Activated CD8-positive, alpha-beta memory T cell treated with anti-CD3 and anti-CD28 coated beads, Interleukin-2, amount 10 ng/mL, durations not matched to agents 7 days and 5 days (primary cell): ENCODE measurements at places on chromosomes 16 and 17. TPM values are rescaled to one million over a fixed set of nuclear protein-coding genes. Genes with fewer than 3 reads are reported as not detected.

The TP53TG3 gene
- total RNA-seq: not detected

The G6PC1 gene
- not detected for total RNA-seq

The TMEM88 gene
- 0.84 TPM for total RNA-seq

DNA sequence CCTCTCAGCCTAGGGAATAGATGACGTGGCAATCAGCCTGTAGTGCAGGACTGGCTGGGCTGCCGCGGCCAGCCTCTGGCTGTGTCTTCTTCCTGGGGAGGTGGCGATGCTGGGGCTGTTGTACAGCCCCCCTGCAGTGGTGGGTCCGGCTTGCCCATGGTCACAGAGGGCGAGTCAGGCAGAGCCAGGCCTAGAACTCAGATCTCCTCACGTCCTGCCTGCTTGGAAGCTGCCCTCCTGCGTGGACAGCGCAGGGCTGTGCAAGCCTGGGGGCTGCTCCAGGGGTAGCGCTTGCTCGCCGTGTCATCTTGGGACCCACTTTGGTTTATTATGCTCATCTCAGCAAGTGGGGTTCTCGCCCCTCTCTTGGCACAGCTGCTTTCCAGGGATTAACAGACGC lies 19.3 kb downstream of the NMRAL1 start:
- H3K36me3 ChIP-seq: peaks cover 25% of the 10 kb centered on the region
- H3K4me3 ChIP-seq: no peak overlapping the region
- H3K4me1 ChIP-seq: peaks cover 14% of the 10 kb centered on the region
- no peaks in the 10 kb centered on the region for H3K27me3 ChIP-seq

GRCh38 chr17:8706431-8706830 lies 38.2 kb downstream of the CCDC42 start:
- no peaks in the 10 kb centered on the region for H3K4me1 ChIP-seq
- no peak overlapping the region for H3K27ac ChIP-seq
- H3K36me3 ChIP-seq: no peaks in the 10 kb centered on the region
- DNase-seq: no peak
- no peak overlapping the region for H3K4me3 ChIP-seq

GRCh38 chr17:73990290-73990689 lies 213.2 kb upstream of the RPL38 start:
- no peaks in the 10 kb centered on the region for H3K4me1 ChIP-seq
- no peaks in the 10 kb centered on the region for H3K36me3 ChIP-seq
- H3K4me3 ChIP-seq: no peak overlapping the region
- H3K27me3 ChIP-seq: no peaks in the 10 kb centered on the region

DNA sequence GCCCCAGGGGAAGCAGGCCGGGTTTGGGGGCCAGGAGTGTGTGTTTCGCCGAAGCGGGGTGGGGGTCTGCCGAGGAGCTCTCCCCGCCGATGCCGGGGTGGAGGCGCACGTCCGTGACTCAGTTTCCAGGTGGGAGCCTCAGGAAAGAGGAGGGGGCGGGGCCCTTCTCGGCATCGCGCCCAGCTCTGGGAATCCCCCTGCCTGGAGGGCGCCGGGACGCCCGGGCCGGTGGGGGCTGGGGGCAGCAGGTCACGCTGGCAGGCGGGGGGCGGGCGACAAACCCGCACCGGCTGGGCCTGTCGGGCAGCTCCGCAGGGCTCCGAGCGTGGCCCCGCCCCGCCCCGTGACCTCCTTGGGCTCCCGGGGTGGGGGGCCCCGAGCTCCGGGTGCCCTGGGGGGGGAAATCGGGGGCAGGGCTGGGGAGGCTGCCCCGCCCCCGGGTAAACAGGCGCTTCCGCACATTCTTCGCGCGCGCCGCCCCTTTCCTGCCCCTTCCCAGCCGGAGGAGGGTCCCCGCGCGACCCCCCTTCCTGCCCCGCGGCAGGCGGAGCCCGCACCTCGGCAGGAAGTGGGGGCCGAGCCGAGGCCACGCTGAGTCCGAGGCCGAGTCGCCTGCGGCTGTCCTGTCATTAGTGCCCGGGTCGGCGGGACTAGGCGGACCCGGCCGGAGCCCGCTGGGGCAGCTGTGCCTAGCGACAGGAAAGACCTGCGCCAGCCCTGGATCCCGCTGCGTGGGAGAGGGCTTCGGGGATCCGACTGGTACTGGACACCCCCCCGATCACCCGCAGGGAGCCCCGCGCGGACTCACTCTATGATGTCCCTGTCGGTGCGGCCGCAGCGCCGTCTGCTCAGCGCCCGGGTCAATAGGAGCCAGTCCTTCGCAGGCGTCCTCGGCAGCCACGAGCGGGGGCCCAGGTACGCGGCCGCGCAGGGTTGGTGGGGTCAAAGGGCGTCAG lies 9.3 kb downstream of the RIPOR1 start:
- peaks cover 4% of the 10 kb centered on the region for H3K36me3 ChIP-seq
- H3K4me3 ChIP-seq: peak overlapping the region; percentile 76
- H3K27me3 ChIP-seq: peaks cover 29% of the 10 kb centered on the region
- DNase-seq: peak; percentile 73
- H3K4me1 ChIP-seq: peaks cover 25% of the 10 kb centered on the region

DNA sequence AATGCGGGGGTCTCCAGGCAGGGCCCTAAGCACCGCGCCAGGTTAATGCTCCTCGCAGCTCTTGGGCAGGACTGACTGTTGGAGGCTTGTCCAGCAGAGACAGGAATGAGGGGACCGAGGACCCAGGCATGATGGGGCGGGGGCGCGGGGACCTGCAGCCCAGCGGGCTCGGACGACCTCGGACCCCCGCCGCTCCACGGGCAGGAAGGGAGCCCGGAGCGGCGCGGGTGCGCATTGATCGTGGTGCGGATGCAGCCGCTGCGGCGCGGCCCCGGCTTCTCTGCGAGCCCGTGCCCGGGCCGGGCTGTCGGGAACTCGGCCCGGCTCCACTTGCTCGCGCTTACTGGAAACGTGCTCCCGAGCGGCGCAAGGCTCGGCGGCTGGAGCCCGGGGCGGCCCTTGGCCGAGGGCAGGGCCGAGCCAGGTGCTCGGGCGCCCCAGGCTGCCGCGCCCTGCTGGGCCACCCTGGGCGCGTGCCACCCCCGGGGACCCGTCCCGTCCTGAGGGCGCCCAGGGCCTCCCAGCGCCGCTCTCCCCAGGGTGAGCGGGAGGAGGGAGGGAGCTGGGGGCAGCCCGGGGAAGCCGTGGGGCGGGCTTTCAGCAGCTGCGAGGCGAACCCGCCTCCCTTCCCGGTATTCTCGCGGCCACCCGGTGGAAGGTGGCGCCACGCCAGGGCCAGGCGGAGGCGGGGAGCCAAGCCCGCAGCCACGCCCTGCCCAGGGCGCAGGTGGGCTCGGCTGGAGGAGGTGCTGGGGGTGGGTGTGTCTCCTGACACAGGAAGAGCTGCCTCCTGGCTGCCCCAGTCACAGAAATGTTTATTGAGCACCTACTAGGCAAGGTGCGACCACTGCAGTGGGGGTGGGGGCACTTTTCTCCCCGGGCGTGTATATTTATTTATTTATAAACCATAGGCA lies 45.9 kb downstream of the SOCS3 start:
- H3K4me3 ChIP-seq: peak overlapping the region; percentile 24
- H3K36me3 ChIP-seq: no peaks in the 10 kb centered on the region
- no peak overlapping the region for H3K27ac ChIP-seq
- H3K27me3 ChIP-seq: peaks cover 26% of the 10 kb centered on the region

- no peaks in the 10 kb centered on the region for H3K27me3 ChIP-seq
- H3K36me3 ChIP-seq: no peaks in the 10 kb centered on the region
- no peak overlapping the region for H3K27ac ChIP-seq
- H3K4me3 ChIP-seq: no peak overlapping the region
- no peaks in the 10 kb centered on the region for H3K4me1 ChIP-seq
- no peak for DNase-seq
These were observed 248.9 kb downstream of the SHISA9 start for GRCh38 chr16:13150181-13150885.

- DNase-seq: peak; percentile 60
- H3K36me3 ChIP-seq: peaks cover 26% of the 10 kb centered on the region
- H3K27ac ChIP-seq: peak overlapping the region; percentile 95
- peaks cover 1% of the 10 kb centered on the region for H3K27me3 ChIP-seq
- peak overlapping the region; percentile 95 for H3K4me3 ChIP-seq
These were observed 2.2 kb downstream of the GSPT1 start for GRCh38 chr16:11913425-11914079.

GRCh38 chr16:88626646-88627045 lies 11.7 kb upstream of the IL17C start:
- H3K4me1 ChIP-seq: peaks cover 16% of the 10 kb centered on the region
- H3K27me3 ChIP-seq: no peaks in the 10 kb centered on the region
- DNase-seq: no peak
- H3K27ac ChIP-seq: no peak overlapping the region
- peaks cover 27% of the 10 kb centered on the region for H3K36me3 ChIP-seq

DNA sequence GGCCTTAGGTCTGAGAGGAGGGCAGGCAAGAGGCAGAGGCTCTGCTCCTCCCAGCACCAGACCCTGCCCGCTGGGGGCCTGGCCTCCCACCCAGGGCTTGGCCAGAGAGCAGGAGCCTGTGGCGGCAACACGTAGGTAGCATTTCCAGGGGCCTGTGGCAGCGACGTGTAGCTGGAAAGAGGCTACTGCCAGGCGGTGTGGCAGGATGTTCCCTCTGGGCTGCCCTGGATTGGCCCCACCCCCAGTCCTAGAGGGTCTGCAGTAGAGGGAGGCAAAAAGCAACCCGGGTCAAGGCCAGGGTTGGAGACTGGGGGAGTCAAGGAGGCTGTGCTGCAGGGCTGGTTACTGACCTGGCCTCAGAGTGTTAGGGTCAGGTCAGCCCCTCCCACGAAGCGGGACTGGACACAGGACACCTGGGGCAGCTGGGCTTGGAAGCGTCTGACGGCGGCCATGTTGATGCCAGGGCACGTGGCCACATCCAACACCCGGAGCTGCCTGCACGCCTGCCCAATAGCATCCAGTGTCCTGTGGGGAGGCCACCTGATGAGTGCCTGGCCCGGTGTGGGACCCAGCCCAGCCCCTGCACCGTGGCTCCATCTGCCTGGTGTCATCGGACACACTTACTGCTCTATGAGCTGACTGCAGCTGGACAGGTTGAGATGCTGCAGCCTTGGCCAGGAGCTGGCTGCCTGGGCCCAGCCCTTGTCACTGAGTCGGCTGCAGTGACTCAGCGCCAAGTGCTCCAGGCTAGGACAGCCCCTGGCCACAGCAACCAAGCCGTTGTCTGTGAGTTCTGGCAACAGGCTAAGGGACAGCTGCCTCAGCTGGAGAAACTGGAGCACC lies 8.5 kb downstream of the ELMO3 start:
- no peak overlapping the region for H3K27ac ChIP-seq
- H3K4me1 ChIP-seq: no peaks in the 10 kb centered on the region
- H3K36me3 ChIP-seq: no peaks in the 10 kb centered on the region
- no peak for DNase-seq
- no peaks in the 10 kb centered on the region for H3K27me3 ChIP-seq

DNA sequence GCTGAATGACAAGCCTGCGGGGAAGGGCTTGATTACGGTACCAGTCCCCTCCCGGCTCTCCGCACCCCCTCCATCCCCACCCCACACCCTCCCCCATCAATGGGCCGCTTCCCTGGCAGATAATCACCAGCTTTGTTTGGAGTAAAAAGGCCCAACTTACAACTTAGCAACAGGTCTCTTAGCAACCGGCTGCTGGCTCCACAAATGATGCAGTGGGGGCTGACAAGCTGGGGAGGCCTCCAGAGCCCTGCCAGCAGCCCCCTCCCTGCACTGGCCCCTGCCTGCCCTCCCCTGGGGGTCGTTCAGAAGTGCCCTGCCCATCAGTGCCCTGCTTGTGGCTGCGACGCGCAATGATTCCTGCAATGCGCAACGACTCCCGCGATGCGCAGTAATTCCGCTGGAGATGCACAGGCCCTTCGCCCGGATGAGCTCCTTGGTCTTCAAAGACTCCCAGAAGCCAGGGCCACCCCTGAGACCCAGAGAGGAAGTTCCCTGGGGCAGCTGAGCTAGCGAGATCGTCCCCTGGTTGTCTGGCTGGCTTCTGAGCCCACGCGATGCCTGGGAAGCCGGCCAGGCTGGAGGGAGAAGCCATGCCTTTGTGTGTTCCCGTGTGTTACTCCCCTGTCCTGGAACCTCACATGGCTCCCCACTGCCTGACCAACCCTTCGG lies 23.3 kb downstream of the CPNE2 start:
- H3K4me3 ChIP-seq: no peak overlapping the region
- no peaks in the 10 kb centered on the region for H3K4me1 ChIP-seq
- no peak for DNase-seq
- no peak overlapping the region for H3K27ac ChIP-seq
- H3K36me3 ChIP-seq: no peaks in the 10 kb centered on the region
- no peaks in the 10 kb centered on the region for H3K27me3 ChIP-seq

- H3K27me3 ChIP-seq: no peaks in the 10 kb centered on the region
- H3K4me1 ChIP-seq: no peaks in the 10 kb centered on the region
- H3K27ac ChIP-seq: peak overlapping the region; percentile 24
- DNase-seq: no peak
These were observed 8.4 kb downstream of the NDUFAB1 start for GRCh38 chr16:23587726-23588125.

GRCh38 chr17:44065668-44066203 lies 735 bp downstream of the LSM12 start:
- H3K36me3 ChIP-seq: peaks cover 27% of the 10 kb centered on the region
- peaks cover 45% of the 10 kb centered on the region for H3K4me1 ChIP-seq
- DNase-seq: peak; percentile 48
- H3K27me3 ChIP-seq: no peaks in the 10 kb centered on the region

DNA sequence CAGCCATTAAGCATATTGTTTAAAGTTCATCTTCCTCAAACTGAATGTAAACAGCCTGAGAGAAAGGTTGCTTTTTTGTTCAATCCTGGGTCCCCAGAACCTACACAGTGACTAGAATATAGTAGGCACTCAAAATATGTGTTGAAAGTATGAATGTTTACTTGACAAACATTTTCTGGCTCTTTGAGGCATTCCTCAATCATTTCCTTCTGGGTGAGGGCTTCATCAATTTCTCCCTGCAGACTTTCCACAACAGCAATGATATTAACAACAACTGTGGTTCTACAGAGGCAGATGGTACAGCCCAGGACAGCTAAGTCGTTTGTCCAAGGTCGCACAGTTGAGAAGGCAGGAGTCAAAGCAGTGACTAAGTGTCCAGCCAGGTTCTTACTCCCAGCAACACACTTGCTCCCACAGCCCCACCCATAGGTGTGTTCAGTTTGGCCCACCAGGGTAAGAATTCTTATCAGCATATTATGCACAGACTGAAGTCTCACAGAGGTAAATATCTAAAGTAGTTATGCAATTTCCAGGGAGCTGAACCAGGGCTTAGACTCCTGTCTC lies 61.1 kb downstream of the HS3ST3B1 start:
- peaks cover 6% of the 10 kb centered on the region for H3K27me3 ChIP-seq
- no peak overlapping the region for H3K4me3 ChIP-seq
- H3K36me3 ChIP-seq: no peaks in the 10 kb centered on the region
- H3K27ac ChIP-seq: no peak overlapping the region
- DNase-seq: no peak

DNA sequence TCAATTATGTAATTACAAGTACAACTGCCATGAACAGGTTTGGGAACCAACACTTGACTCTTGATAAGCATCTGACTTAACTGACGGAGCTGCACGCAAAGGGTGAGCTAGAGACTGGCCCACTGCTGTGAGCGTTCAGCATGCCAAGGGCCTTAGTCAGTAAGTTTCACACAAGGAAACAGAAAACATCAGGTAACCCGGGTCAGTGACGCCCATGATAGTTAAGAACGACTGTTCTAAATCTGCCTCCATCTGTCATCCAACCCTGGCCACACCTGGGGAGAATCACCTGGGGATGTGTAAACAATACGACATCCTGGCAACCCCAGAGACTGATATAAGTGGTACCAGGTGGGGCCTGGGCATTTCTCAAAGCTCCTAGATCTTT lies 12.3 kb downstream of the SMIM5 start:
- H3K36me3 ChIP-seq: no peaks in the 10 kb centered on the region
- no peak overlapping the region for H3K4me3 ChIP-seq
- no peaks in the 10 kb centered on the region for H3K27me3 ChIP-seq
- H3K4me1 ChIP-seq: peaks cover 21% of the 10 kb centered on the region
- peak overlapping the region; percentile 86 for H3K27ac ChIP-seq
